ENCODE measurements at places on chromosomes 1 and 21.

DNA sequence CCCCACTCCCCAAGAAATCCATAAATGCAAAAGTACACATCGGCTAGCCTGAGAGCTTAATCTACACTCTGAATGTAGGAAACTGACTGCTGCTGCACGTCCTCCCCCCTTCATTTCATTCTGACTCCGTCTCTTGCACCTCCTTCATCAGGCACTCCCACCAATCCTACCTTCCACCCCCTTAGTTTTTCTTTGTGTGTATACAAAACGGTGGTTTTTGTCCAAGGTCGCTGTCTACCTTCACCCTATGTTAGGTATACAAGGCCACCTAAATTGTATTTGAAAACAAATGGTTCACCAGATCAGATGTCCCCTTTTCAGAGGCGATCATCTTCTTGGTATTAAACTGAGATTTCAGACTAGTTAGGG, 1.9 kb downstream of the WDR26 start:
- DNase-seq = peak; percentile 15

DNA sequence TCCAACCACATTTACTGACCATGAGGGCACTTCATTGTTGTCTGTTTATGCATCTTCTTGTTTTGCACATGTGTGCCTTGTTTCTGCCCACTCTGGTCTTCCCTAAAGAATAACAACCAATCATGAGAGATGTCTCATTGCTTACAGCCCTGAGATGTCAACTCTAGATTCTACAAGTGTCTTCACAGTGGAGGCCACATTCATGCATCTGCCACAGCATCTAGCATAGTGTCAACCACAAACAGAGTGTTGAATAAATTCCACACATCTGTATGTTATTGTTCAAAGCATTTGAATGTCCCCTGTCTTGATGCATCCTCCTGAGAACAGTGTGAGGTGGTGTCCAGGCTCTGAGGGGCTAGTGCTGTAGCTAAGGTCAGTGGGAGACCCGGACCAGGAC, 43.1 kb downstream of the KCNC4 start:
- no peak for DNase-seq

- DNase-seq = no peak
These were observed 35.7 kb downstream of the NCF2 start for GRCh38 chr1:183554577-183554976.

DNA sequence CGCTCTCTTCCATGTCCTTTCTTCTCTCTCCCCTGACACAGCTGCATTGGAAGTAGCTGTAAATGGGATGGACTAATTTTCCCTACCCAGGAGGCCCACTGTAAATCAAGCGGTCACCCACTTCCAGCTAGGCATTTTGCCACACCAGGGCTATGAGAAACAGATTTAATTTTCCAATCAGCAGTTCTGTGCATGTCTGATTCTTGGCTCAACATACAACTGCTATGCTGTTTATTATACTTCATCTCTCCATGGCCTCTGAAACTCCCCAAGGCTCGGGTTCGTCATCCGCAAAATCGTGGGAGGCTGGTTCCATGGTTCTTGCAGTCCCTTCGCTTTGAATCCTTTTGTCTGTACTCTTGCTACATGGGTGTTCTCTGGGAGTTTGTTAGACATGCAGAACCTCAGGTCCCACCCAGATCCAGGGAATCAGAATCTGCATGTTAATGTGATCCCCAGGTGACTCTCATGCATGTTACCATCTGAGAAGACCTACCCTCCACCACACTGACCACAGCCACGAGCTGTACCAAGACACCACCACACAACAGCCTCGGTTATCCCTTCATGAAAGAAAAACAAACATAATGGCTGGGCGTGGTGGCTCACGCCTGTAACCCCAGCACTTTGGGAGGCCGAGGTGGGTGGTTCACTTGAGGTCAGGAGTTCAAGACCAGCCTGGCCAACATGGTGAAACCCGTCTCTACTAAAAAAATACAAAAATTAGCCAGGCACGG, 190.5 kb downstream of the GABPA start:
- DNase-seq = no peak

- no peak for DNase-seq
These were observed 6.8 kb upstream of the INAVA start for GRCh38 chr1:200887772-200888348.

- no peak for DNase-seq
These were observed 64.6 kb downstream of the TOR3A start for GRCh38 chr1:179146476-179146875.

GRCh38 chr21:25688275-25689155, 46.2 kb downstream of the ATP5PF start:
- no peak for DNase-seq

- peak; percentile 66 for DNase-seq
These were observed 550 bp upstream of the SYT11 start for GRCh38 chr1:155858800-155859233.

DNA sequence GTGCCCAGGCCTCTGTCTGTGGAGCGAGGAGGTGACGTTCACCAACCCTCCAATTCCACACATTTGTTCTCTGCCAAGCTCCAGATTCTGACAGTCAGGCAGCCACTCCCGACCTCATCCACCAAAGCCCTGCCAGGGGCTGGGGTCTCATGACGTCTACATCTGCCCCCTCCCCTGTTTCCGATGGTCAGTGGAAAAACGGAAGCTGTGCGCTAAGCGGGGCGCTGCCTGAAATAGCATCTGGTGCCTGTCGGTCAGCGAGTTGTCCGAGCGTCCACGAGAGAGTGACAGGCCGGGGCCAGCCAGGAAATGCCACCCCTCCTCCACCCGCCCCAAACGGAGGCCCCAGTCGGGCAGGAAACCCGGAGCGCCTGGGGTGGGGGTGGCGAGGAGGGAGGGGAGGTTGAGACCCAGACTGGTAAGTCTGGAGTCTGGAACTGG, 3.2 kb upstream of the TAL1 start:
- peak; percentile 5 for DNase-seq

- peak; percentile 53 for DNase-seq
These were observed 33.3 kb upstream of the DUSP10 start for GRCh38 chr1:221775206-221775605.

DNA sequence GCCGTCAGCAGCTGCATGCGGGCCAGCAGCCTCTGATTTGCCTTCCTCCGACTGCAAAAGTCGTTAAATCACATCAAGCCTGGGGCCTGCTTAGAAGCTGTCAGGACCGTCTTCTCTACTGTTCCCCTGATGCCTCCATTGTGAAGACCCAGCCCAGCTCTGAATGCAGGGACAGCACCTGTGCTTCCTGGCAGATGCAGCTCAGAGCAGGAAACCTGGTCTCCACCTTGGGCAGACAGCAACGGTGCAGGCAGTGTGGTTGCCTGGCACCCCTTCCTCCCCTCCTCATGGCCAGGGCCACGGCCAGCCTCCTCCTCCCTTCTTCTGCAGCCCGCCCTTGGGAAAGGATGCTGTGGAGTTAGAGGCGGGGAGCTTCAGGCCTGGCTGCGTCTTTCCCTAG, 92.3 kb upstream of the COL6A1 start:
- DNase-seq = no peak

GRCh38 chr1:47727051-47727696, 270.0 kb downstream of the TRABD2B start:
- DNase-seq = no peak

- DNase-seq = no peak
These were observed 2.3 kb downstream of the ZMYM4 start for GRCh38 chr1:35270836-35271235.

- peak; percentile 93 for DNase-seq
These were observed 9.8 kb upstream of the CDC20 start for GRCh38 chr1:43348809-43349593.

- no peak for DNase-seq
These were observed 286.7 kb downstream of the PTPRC start for GRCh38 chr1:198925567-198925966.
